ENCODE measurements at places on chromosomes 7 and 10.

DNA sequence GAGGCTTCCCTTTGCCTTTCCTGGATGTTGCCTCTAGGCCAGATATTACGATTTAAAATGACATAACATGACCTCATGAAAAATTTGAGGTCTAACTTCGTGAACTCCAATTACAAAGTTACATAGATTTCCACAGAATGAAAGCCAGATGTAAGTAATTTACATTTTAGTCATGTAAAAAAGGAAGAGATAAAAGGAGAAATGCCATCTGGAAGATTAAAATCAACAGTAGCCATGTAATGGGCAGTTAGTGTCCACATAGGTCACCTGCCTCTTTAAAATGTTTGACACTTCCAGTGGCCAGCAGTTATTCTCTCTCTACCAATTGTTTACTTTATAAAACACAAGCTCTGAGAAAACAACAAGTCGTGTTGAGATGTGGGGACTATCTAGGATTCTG, 4.1 kb upstream of the VSTM2A start:
- DNase-seq = no peak

DNA sequence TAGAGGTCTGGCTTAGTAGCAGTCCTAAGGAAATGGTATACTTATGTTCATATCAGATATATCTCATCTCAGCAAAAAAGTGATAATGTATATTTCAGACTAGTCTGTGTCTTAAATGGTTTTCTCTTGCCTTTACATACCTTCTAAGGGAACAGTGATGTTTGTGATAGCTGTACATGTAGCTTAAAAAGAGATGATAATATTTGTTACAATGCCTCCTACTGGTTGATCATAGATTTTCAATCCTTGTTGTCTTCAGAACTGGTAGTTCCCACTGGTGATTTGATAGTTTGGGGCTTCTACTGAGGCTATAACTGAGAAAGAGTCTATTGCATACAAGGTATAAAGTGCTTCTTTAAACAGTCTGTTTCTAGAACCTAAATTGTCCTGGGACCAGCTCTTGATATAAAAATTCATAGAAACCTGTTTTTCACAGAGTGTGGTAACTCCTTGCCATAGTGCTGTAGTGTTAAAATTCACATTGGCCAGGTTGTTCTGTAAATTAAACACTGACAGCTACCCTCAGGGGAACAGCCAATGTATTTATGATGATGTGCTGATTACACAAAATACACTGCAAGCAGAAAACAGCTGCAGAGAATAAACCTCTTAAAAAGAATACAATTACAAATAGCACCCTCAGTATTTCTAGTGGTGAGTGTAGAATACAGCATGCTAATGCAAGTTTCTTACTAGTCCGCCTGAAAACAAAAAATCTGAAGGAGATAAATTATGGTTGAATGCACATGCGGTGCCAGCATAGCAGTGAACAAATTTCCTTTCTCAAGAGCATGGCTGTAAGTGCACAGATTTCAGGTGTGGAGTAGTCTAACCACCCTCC, 90.3 kb downstream of the BTRC start:
- no peak for DNase-seq

DNA sequence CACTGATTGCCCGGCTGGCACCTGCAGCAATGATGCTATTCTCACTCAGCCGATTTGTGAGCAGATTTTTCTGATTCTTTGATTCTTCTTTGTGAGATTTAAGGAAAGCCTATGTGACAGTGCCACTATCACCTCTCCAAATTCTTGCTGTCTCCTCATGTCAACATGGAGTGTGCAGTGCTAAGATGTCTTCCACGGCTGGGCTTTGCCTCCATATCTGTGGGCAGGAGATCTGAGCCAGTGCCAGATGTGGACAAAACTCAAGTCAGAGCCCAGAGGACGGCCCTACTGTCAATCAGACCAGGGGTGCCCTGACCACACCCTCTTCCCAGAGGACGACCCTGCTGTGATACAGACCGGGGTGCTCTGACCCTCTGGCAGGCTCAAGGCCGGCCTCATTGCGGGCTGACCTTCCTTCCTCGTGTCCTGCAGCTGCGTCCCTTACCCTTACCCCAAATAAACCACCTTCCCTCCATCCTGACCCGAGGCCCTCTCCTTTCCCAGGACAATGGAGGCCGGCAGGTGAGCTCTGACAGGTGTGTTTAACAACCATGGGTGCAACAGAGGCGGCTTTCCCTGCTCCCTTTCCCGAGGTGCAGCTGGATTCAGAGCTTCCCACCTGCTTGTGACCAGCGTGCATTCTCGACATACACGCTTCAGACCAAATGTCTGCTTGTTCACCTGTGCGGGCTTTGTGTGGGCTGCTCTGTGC, 221.4 kb downstream of the ADARB2 start:
- DNase-seq = no peak

GRCh38 chr10:2786251-2786650, 281.1 kb upstream of the PFKP start:
- no peak for DNase-seq

DNA sequence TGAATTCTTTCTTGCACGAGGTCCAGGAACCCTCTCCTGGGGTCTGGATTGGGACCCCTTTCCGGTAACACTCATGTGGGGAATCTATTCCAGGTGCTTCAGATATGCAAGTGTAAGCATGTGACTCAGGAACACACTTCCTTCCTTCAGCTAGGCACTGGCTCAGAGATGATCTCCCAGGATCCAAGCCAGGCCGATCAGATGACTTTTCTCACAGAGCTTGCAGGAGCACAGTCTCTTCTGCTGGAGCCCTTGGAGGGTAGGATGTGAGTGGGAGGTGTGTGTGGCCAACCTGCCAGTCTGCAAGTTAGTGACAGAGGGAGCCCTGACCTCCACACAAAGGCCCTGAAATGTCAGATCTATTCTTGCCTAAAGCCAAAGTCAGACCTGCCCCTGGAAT, 108.3 kb downstream of the CPXM2 start:
- no peak for DNase-seq

DNA sequence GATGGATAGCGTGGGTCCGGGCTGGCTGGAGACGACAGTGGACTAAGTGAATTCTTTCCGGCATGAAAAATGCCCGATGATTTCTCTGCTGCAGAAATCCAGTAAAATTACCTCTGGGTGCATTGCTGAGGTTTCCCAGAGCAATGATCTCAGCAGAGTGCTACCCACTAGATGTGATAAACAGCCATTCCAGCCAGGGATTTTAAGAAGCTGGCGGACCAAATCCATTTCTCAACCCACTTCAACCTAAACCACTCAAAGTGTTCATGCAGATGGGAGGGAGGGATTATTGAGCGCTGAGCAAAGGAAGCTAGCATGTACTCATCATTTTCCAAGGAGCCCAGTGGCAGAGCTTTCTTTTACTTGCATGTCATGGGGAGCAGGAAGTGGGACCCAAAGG, 116.7 kb downstream of the PRKCQ start:
- no peak for DNase-seq

- DNase-seq = no peak
Measured at GRCh38 chr7:41630741-41631140, 72.1 kb downstream of the INHBA start.

DNA sequence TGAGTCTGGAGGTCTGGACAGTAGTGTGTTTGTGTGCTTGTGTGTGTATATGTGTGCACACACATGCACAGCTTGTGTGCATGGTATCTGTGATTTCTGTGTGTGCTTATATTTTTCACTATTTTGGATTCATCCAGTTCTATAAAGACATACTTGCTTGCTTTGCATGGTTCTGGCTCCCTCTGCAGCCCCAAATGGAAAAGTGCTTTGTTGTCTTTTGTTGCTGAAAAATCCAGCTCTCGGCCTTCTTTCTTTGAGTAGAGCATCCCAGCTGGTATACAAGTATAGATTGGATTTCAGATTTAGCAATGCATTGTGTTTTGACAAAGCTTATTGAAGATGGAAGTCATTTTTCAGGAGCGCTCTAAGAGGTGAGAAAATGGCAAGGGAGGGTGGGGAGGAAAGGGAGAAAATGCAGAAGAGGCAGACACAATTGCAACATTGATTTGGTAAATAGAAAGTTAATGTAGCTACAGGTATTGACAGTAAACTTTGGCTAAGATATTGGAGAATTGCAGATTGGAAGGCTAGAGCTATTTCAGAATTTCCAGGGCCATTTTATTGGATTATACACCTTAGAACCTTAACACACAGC, 333.9 kb downstream of the AUTS2 start:
- DNase-seq = no peak

GRCh38 chr7:157009778-157010587, 480 bp downstream of the MNX1 start:
- DNase-seq = no peak

DNA sequence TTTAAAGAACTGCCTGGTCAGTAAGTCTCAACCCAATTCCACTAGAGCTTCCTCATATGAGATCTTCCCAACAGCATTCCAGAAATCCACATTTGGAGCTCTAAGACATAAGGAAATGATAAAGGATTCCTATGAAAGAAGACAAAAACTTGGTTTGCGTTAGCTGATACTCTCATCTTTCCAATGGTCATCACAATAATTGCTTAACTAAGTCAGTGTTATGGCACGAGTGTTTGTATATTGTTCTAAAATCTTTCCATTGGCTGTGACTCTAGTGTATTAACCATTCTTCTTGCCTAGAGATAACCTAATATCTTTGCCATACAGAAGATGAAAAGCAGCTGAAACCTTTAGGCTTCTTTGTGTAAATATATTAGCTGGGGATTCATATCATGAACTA, 289.0 kb downstream of the SNX13 start:
- DNase-seq = no peak

DNA sequence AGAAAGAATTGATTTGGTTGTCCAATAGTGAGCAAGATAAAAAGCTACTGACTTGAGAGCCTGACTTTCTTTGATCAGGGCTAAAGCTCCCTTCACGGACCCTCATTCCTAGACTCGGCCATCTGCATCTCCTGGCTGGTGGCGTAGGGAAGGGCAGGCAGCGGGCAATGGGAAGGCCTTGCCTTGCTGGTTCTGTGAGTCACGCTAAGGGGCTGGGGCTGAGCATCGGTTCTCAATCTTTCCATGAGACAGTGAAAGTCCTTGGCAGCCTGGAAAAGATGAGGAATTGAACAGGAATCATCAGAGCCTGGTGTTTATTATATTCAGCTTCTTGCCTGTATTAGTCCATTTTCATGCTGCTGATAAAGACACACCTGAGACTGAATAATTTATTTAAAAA, 475.3 kb downstream of the PLXNA4 start:
- no peak for DNase-seq

DNA sequence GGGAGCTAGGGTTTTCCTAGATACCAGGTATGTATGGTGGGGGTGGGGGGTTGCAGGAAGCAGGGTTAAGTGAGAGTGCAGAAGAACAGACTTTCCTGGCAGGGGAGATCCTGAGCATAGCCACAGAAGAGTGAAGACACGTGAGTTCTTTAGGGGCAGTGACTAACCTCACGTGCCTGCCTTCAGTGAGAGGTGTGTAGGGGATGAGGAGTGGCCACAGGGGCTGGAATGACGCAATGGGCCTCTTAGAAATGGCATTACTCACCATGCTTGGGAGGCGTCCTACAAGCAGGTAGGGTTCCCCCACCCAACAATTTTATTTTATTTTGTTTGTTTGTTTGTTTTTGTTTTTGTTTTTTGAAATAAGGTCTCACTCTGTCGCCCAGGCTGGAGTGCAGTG, 698.6 kb upstream of the NRP1 start:
- no peak for DNase-seq

GRCh38 chr10:110429301-110429700, 68.4 kb upstream of the DUSP5 start:
- no peak for DNase-seq

DNA sequence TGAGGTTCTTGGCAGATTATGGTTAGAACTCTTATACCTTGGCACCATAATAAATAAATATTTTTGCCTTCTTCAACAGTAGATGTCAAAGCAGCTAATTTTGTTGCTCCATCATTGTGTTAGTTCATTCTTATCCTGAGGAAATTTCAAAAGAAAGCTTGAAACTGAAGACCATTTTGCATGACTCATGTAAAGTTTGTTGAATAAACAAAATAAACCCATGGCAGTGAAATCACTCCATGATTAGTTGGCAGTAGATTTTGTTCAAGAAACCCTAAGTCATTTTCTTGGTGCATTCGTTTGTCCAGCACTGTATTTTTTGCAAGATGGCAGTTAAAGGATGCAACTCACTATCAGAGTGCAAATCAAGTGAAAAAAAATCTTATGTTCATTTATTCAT, 91.6 kb downstream of the HECW1 start:
- no peak for DNase-seq

DNA sequence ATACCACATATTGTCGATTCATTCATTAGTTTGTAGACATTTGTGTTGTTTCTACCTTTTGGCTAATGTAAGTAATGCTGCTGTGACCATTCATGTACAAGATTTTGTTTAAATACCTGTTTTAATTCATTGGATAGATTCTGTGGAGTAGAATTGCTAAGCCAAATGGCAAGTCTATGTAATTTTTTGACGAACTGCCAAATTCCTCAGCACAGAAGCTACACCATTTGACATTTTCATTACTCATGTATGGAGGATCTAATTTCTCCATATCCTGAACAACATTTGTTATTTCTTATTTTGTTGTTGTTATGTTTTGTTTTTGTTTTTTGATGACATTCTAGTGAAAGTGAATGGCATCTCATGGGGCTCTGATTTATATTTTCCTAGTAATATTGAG, 1351.3 kb upstream of the SORCS1 start:
- DNase-seq = no peak

DNA sequence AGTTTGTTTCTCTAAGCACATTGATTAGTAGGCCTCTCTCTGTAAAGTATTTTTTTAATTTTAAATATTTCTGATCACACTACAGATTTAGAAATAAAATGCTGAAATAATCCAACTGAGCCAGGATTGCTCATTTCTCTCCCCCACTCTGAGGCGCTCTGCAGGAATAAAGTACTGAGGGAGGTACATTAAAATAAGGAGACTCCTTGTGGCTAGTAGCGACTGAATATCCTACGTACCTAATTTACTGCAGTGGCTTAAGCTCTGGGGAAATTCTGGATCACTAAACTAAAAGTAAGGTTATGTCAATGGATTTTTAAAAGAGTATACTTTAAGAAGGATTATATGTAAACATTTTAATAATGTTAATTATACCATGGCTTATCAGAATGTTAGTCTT, 75.2 kb downstream of the RTKN2 start:
- no peak for DNase-seq

DNA sequence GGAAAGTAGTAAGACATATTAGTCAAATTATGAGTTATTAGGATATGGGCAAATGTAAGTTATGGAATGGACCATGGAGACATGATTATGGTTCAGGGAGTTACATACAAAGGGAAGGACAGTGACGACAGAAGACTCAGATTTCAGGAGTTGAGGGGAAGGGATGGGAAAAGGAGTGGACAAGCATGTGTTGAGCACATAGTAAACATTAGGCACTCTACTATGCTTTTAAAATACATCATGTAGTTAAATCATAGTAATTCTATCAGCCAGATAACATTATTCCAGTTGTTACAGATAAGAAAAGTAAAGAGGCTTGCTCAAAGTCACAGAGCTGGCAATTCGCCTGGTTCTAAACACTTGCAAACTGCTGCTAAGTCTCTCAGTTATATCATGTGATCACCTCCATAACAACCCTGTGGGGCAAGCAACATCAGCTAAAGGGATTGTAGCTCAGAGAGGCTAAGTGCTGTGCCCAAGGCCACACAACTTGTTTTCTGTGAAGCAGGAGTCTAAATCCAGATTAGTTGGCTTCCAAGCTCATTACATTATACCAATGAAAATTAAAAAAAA, 115.2 kb upstream of the MDFIC start:
- no peak for DNase-seq

All from omental fat pad (tissue), 4 donors.